Foreskin keratinocyte (primary cell): ENCODE measurements at places on chromosomes 13 and 19.

DNA sequence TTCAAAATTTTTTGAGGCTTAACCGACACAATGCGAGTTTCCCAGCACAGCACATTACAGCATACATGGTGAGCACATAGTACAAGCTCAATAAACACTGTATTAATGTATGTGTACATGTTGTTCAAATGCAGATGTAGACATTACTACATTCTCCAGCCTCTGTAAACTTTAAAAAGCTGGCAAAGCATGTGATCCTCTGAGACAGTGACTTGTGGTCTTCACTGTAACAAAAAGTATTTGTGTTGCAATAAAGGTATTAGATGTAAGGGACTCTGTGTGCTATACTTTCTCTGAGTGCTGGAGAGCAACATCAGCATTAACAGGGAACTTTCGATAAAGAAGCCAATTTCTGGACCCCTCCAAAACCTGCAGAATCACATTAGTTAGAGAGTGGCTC is 46.4 kb upstream of the ZNF254 start:
- no peak for DNase-seq

DNA sequence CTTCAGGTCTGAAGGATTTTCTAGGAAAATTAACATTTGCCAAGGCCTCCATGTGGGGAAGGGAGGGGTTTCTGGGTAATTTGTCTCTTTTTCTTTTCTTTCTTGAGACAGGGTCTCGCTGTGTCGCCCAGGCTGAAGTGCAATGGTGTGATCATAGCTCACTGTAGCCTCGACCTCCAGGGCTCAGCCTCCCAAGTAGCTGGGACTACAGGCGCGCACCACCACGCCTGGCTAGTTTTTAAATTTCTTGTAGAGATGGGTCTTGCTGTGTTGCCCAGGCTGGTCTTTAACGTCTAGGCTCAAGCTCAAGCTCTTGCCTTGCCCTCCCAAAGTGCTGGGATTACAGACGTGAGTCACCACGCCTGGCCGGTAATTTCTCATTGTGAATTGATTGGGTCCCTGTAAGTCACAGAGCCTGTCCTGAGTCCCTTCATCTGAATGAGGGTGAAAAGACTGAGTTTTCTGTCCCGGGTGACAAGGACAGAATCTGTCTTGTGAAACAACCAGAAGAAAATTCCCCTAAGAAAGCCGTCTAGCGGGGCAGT is 10.0 kb upstream of the SPC24 start:
- DNase-seq: no peak

- DNase-seq: no peak
Measured at GRCh38 chr19:29526730-29527499, 1.1 kb downstream of the VSTM2B start.

- DNase-seq: no peak
Measured at GRCh38 chr19:56076498-56076897, 44.6 kb downstream of the ZNF787 start.

GRCh38 chr13:107753748-107754147 is 461.6 kb downstream of the LIG4 start:
- no peak for DNase-seq

DNA sequence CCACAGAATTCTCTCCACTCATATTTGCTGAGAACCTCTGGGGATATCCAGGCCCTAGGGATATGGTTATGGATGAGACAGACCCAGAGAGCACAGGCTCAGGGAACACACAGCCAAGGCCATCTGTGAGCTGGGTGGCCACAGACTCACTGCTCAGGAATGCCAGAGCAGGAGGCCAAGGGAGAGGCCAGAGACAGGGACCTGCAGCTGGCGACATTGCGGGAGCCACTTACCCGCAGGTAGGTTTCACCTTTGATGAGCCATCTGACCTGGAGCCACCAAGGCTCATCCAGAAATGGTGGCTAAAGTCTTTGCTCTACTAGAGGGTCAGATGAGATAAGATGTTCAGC is 29.4 kb downstream of the CCNE1 start:
- no peak for DNase-seq

DNA sequence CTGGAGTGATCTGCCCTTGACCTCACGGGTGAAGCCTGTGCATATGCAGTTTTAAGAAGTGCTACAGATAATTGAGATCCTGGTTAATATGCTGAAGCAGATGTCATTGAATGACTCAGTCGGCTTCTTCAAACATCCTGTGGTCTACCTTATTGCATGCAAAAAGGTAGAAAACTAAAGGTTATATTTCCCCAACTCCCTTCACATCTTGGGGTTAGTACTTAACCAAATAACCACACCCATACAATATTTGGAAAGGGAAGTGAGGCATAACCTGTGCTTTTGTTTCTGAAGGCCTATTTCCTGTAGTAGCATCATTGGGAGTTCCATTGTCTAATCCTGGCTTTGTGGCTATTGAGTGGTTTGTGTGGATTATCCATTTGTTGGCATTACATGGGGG is 58.3 kb downstream of the RAP2A start:
- DNase-seq: no peak

DNA sequence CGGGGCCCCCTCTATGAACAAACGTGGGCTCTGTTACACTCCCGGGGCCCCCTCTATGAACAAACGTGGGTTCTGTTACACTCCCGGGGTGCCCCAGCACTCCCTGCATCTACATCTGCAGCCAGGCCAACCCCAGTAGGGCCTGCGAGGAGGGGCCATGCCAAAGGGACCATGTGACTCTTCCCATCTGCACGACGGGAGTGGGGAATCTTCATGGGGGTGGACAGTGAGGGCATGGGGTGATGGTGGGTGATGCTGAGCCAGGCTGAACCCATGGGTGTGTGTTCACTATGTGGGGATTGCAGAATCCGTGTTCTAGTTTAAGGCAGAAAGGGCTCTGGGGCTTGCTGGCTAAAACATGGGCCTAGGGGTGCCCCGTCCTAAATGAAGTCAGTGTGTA is 69.9 kb upstream of the ARHGEF7 start:
- no peak for DNase-seq

GRCh38 chr19:10744253-10744798 is 26.4 kb downstream of the DNM2 start:
- no peak for DNase-seq

DNA sequence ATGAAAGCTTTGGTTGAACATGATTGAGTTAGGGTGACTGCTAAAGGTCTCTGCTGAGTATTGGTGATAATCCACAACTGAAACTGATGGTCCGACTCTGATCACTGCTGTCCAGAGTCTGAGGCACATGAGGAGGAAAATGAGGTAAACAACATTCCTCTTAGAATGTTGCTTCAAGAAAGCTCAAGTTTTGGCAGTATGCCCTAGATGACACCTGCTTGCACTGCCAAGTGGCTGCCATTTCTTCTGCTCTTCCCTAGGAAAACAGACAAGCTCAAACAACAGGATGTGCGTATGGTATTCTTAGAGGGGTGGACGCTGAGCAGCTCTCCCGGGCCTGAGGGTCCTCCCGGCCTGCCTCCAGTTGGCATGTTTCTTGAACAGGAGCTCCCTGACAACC is 15.2 kb upstream of the MTIF3 start:
- DNase-seq: no peak
